ENCODE measurements at places on chromosomes 3 and 15.

GRCh38 chr15:76756381-76756780, 148.8 kb downstream of the SCAPER start:
- DNase-seq, result no peak

DNA sequence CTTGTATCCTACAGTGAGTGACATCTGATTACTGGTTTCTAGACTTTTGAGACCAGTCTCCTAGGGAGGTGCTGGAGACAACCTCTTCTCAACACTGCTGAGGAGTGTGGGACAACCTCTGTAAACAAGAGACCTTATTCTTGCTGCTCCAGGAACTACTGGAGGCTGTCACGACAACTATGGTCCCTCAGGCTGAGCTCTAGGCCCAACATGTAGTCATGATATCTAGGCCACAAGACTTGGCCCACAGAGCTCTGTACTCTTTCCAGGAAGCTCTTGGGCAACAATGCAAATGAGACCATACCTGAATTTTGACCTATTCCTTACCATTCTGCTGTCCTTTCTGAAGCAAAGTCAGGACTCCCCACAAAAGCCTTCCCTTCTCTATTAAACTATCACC, 24.3 kb upstream of the HEG1 start:
- DNase-seq, result no peak

DNA sequence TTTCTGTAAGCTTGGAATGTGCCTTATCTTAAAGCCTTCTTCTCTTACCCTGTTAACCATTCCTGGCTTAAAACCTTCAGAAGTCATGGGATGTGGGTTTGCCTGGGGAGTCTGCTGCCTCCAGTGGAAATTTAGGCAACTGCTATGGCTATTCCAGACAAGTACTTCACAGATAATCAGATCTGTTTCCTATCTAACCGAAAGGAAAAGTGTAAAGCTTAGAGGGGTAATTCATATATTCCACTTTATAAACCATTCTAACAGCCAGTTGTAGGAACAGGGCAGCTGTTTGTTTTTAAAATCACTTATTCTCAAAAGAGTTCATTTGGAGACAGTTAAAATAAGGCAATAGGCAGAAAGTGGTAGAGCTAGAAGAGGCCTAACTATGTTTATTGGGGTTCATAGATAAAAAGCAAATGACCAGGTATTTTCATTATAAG, 219.9 kb downstream of the TCF12 start:
- peak; percentile 41 for DNase-seq

DNA sequence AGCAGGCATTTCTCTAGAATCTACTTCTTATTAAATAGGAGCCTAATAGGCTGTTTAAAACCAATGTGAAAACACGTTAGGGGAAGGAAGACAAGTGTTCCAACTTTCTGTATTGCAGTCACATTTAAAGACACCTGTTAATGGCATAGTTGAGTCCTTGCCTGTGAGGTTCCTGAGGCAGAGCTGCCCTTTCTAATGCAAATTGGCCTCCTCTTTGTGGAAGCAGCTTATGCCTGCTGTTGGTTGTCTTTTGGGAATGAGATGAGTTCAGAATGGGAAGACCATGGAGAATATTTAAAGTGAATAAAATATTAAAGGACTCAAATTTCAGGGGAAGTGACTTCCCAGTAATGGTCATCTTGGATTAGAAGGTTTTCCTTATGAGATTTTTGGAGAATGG, 51.2 kb downstream of the NEK11 start:
- DNase-seq, result no peak

GRCh38 chr3:84008623-84009022, 950.2 kb upstream of the CADM2 start:
- DNase-seq, result no peak

DNA sequence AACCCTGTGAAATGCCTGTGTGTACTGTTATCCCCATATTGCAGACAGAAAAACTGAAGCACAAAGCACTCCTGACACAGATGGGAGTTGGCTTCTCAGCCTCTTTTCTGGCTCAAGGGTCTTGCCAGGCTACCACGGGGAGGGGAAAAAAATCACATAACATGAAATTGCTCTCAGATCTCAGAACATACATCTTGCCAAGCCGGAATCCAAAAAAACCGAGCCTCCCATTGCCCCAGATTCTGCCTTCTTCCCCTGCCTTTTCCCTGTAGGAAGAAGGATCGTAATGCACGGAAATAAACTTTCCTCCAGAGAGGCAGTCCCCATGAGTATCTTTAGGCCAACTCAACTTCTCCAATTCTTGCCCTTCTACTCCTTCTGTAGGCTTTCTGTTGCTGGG, 16.6 kb upstream of the MRPS22 start:
- DNase-seq, result no peak

DNA sequence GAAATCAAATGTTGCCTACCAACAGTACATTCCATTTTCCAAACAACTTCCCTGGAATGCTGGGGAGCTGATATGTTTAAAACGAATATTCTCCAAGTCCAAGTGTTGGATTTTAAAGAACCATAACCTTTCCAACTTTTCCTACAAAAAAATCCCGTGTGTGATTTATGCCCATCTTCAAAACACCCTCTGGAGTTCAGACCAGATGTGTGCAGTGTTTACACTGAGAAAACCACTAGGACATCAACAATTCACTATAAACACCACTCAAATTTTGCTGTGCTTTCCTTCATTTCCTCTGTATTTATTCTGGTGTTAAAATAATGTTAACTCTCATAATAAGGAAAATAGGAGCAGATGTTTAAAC, 2.4 kb downstream of the VGLL4 start:
- DNase-seq, result no peak

DNA sequence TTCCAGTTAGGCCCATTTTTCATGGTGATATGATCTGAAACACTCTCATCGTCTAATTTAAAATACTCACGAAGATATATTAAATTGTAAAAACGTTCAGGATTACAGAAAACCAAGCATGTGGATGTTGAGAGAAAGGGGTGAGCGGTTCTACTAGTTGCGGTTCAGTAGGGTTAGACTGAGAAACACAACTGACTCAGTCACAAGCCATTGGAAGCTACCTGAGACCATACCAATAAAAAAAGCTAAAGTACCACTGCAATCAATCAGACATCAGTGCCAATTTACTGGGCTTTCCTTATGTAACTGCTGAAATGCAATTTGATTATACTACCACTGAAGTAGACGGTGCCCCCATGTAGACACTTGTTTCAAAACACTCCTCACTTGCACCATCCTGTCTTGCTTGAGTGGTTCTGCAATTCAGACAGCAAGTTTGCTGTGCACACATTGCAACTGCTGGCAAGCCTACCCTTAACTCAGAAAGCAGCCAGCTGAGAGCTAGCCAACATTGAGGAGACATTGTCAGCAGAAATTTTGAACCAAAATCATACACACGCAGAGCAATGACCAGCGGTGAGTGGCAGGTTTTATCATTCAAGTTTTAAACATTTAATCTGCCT, 368.7 kb upstream of the ARHGEF26 start:
- no peak for DNase-seq

DNA sequence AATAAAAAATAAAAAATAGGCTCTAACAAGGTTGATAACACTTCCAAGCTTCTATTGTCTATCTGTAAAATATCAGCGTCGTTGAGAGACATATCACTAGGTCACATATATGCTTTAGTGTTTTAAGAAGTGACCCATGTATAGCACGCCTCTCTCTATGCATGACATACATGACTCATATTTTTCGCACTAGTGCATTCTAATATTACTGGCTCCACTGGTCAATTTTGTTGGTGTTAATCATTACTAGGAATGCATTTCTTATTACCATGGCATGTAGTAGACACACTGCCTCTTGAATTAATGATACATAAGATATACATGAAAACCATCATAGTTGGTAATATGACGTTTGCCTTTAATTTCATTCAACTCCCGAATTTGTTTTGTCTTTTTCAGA, 203.1 kb downstream of the CHL1 start:
- no peak for DNase-seq

DNA sequence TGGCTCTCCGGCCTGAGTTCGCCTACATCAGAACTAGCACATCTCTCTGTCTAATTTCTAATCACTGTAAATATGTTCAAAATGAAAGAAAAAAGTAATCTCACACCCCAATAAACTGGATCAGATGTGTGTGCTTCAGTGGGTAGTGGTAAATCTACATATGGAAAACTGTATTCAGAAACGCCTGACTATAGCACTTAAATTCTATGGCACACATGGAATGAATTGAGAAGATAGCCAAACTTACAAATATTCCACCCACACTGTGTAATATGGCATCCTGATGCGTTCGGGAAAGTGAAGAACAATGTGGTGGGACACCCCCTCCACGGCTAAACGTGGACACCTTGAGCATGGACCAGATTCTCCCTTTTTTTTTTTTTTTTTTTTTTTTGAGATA, 40.6 kb upstream of the BOC start:
- no peak for DNase-seq

DNA sequence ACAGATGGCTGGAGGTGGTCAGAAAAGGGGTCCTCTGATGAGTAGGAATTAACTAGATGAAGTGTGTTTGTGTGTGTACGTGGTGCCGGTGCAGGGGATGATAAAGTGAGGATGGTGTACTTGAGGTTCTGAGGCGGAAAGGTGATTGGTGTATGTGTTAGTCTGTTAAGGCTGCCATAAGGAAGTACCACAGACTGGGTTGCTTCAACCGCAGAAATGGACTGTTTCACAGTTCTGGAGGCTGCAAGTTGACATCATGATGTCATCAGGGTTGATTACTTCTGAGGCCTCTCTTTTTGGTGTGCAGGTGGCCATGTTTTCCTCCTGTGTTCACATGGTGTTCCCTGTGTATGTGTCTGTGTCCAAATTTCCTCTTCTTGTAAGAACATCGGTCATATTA, 202.4 kb upstream of the RGMA start:
- DNase-seq, result no peak

- no peak for DNase-seq
Observed at GRCh38 chr3:45773072-45773471, 23.3 kb downstream of the SLC6A20 start.

- peak; percentile 15 for DNase-seq
Observed at GRCh38 chr3:52721002-52721729, 15.3 kb downstream of the SPCS1 start.

- no peak for DNase-seq
Observed at GRCh38 chr3:78765671-78766485, 1001.9 kb downstream of the ROBO1 start.

GRCh38 chr3:157058392-157059071, 101.4 kb downstream of the CCNL1 start:
- DNase-seq, result no peak

DNA sequence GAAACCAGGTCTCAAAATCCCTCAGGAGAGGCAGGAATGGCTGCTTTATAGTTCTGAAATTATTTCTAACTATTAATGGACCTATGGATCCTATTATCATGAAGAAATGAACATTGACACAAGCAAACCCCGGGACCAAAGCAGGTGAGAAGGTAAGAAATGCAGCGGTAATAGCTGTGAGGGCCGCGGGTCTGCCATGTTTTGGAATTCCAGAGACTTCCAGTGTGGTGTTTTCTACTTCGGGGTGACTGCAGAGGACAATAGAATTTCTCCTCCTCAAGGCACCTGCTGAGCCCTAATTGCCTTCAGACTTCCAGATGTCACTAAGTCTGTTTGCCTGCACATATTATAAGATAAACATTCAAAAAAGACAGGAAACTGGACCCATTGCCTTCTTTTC, 437.4 kb downstream of the GABRG3 start:
- DNase-seq, result no peak

DNA sequence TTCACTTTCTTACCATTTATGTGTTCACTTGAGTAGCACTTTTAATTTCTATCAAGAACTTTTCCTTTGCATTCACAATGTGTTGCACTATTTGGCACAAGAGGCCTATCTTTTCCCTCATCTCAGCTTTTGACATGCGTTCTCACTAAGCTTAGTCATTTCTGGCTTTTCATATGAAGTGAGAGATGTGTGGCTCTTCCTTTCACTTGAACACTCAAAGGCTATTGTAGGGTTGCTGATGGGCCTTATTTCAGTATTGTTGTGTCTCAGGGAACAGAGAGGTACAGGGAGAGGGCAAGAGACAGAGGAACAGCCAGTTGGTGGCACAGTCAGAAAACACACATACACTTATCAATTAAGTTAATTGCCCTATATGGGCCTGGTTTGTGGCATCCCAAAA, 127.4 kb upstream of the MLF1 start:
- no peak for DNase-seq

GRCh38 chr3:17143893-17144664, 259.3 kb downstream of the PLCL2 start:
- DNase-seq, result no peak

- no peak for DNase-seq
Observed at GRCh38 chr3:124504332-124505059, 225.8 kb upstream of the UMPS start.

- peak; percentile 48 for DNase-seq
Observed at GRCh38 chr3:177820683-177821316, 623.5 kb upstream of the TBL1XR1 start.

DNA sequence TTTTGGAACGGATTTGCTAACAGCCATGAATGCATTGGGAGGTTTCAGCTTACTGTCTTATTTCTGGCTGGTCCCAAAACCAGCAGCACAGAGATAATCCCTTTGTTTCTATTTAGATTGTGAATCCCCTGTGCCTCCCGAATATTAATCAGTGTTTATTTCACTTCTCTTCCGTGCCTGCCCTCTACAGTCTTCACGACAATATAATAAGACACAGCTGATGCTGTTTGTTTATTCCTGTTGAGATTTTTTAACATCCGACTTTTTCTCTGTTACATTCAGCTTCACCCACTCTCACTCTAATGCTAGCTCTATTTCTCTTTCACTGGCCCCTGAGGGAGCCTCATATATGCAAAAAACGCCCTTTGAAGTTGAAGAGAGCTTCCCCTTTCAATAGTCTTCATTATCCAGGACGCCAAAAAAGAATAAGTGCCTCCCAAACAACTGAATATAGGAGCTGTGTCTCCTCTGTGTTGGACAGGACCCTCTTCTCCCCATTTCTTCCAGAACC, 995.3 kb downstream of the ROBO2 start:
- DNase-seq, result no peak

- DNase-seq, result peak; percentile 54
Observed at GRCh38 chr15:41501191-41501917, 7.7 kb downstream of the ITPKA start.

DNA sequence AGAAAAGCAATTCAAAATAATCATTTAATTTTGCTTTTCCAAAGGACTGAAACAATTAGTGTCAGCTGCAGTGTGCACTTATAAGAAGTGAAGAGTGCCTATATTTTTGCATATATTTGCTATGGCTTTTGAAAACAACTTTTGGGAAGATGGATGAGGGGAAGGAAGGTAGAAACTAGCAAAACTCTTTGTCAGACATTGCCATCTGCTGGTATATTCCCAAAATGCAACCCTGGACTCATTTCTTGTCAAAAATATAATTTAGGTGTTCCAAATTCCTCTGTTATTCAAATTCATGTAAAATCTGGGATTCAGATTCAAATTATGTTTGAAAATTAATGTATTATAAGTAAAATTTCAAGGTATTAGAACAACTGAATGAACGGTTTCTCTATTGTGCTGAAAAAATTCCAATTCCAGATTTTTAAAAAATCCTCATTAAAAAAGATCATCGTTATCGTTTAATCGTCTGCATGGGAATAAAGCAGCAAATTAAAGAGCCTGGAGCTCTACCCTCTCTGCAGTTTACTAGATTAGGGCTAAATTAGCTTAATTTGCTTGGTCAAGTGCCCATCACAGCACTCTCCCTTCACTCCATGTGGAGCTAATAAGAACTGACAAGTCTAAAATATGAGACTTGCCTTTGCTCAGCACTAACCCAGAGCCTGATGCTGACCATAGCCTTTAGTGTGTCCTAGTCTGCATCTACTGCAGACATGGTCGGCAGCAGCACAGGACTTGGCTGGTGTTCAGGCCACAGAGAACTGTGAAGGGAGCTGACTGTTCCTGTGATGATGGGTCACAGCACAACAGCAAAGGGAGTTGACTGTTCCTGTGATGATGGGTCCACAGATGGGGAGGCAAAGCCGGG, 67.9 kb upstream of the MITF start:
- DNase-seq, result peak; percentile 72
